Esophagus mucosa (tissue), 1 donor: ENCODE measurements at places on chromosomes 11 and 22.

GRCh38 chr11:27451244-27451965 lies 21.2 kb downstream of the LGR4 start:
- ATAC-seq, result peak; percentile 53

DNA sequence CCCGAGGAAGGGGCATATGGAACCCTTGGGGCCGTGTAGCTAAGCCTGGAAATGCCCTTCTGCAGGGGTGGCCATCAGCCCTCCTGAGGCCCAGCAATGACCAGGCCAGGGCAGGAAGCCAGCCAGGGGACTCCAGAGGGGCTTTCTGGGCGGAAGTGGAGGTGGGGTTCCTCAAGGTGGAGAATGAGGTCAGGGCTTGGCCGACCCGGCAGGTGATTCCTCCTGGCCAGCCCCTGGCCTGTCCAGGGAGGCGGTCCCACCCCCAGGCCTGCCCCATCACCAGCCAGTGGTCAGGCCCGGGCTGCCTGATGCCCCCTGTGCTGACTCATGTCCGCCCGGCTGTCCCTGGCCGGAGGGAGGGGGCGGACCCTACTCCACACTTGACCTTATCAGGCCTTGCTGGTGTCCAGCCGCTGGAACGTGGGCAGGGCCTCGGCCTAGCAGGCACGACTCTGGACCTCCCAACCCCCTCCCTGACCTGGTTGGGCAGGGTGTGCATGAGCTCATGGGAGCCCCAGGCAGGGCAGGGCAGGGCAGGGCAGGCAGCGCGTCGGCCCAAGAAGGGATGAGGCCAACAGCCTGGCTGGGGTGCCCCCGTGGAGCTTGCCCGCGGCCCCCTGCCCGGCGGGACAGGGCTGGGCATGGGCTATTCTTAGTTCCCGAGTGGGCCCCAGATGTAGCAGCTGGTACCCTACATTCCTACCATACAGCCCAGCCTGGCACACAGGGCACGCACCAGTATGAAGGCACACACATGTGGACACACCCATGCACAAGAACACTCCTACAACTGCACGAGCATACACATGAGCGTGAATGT lies 35.9 kb downstream of the RPL3 start:
- peak; percentile 89 for ATAC-seq

DNA sequence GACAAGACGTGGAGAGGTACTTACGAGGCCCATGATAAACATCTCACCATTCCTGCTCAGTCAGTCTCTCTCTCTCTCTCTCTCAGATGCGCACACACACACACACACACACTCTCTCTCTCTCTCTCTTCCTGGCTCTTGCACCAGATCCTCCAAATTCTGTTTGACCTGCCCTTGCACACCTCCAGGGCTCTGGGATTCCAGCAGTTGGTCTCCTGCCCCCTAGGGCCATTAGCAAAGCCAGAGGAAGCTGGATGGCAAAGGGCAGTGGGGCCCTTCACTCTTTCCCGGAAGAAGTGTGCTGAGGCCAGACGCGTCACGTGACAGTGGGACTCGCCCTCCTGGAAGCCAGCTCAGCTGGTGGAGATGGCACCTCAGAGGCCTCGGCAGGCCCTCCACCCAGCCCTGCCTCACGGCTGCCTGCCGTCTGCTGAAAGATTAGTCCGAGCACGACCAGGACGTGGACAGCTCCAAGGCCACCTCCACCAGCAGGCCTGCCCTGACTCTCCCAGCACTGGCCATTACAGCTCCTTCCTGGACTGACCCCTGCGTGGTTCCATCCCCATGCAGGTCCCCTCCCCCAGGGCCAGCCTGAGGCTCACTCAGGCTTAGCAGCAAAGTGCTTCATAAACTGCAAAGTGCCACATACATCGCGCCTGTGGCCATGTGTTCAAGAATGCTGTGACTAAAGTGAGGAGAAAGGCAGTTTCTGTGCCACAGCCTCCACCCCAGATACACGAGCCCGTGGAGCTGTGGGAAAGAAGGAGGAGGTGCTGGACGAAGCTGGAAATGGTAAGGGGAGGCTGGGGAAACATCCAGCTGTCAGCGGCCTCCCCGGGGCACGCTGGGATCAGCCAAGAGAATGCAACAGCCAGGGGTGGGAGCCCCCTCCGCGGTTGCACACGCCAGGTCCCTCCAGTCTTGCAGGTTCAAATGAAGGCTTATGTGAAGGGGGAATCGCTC lies 3.7 kb downstream of the PDGFB start:
- ATAC-seq, result peak; percentile 58

GRCh38 chr22:49871482-49871881 lies 17.8 kb downstream of the ZBED4 start:
- no peak for ATAC-seq

GRCh38 chr11:96620464-96621044 lies 230.7 kb downstream of the JRKL start:
- ATAC-seq, result no peak

DNA sequence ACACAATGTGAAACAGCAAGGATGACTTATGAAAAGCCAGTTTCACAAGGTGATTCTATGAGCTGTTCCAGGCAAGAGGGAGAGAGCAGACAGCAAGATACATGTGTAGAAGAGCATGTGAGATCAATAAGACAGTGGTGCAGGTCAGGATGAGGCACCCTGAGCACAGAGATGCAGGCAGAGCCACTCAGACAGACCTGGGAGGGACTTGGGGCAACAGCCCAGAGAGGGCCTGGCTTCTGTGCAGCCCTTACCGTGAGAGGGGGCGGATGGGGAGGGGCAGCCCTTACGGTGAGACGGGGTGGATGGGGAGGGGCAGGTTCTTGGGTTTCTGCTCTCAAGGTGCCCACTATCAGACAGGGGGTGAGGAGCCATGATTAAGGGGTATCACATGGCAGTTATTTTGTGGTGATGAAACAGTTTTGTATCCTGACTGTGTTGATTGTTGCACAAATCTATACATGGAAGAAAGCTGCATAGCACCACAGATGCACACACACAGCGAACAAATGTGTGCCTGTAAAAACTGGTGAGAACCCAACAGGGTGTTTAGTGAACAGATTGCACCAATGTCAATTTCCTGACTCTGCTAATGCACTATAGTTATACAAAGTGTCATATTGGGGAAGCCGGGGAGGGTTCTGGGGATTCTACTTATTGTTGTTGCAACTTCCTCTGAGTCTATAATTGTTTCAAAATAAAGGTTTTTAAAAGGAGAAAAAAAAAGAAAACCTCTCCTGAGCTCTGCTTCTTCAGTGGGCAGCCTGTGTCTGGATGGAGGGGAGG lies 5.2 kb upstream of the C22orf42 start:
- no peak for ATAC-seq

DNA sequence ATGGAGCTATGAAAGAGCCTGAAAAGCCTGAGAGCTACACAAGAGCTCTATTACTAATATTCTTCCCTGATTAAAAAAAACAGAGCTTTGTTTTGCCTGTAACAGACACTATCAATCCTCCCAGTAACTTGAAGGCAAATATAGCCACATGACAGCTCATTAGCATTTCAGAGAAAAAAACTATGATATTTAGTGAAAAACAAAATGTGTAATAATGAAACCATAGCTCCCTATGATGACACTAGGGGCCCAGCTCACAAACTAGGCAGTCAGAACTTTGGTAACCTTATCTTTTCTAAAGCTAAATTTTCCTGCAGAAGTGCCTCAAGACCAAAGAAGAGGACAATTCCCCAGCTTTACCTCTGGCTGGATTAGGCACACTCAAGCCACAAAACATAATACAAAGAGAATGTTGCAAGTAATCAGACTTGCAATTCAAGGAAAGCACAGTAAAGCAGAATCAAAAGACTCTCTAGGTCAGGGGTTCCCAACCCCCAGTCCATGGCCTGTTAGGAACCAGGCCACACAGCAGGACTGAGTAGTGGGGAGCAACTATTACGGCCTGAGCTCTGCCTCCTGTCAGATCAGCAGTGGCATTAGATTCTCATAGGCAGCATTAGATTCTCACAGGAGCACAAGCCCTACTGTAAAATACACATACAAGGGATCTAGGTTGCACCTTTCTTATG lies 53.3 kb downstream of the MRTFA start:
- ATAC-seq, result no peak

DNA sequence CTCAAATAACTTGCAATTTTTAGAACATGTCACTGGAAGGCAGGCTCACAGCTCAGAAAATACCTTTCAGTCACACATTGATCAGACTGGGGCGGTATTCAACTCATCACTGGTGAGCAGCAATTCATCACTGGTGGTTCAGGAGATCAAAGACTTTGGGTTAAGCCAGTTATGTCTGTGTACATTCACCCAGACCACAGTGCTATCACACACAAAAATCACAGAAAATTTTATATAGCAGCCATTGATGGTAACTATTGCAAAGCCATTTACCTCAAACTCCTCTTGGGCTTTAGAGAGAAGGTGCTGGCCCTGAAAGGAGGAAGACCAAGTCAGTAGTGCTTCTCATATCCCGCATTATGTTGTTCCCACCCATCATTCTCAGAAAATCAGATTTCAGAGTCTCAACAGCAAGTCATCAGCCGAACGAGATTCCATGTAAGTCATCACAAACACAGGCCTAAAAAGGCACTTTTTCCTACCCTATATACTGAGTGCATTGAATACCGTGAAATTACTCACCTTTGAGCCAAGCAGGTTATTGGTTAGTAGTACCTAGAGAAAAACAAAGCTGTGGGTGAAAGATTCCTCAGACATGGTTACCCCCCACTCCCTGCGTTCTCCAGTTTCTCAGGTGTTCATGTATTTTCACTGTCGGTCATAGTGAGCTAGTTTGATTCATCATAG lies 14.0 kb upstream of the WDR74 start:
- no peak for ATAC-seq

GRCh38 chr11:106132582-106133354 lies 55.3 kb downstream of the AASDHPPT start:
- no peak for ATAC-seq

GRCh38 chr11:46738887-46739286 lies 19.9 kb downstream of the F2 start:
- no peak for ATAC-seq

DNA sequence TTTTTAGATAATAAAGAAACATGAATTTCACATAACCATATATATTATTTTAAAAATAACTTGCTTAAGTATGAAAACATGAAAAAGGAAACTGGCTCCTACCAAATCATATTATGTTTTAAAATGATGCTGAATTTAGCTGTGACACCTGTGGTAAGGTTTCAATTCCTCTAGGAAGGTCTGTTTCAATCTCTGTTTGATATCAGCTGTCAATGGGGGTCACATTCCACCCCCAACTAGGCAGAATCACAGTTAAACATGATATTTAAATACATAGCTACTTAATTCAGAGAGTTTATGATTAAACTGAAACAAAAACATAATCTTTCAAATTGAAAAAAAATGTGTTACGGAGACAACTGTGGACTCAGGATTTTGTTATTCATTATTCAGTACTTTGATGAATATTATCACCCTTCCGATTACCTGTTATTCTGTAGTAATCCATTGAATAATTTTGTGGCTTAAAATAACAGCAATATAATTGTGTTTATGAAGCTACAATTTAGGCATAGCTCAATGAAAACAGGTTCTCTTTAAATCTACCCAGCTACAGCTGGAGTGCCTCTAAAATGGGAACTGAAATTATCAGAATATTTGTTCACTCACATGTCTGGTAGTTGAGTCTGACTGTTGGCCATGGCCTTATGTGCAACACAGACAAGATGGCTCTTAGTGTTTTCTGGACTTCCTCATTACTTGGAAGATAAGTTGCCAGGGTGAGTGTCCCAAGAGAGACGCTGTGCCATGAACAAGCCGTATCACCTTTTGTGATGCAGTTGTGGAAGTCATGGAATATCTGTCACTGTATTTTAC lies 244.6 kb upstream of the ANO3 start:
- ATAC-seq, result no peak

GRCh38 chr11:72250661-72251464 lies 6.9 kb upstream of the PHOX2A start:
- ATAC-seq, result no peak

DNA sequence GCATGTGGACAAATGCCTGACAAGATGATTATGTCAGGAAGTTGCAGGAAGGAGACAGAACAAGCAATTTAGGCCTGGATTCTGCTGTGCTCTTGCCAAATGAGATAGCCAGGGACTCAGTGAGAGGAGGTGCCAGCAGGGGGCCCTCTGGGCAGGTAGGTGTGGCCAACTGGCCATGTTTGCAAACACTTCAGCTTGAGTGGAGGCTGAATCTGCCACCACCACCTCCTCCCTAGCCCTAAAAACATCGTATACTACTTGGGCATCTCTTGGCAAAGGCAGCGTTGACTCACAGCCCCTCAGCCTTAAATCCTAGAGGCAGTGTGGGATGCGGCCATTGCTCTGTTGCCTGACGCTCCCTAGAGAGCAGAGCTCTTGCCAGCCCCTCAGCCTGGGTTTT lies 95.1 kb upstream of the PLET1 start:
- peak; percentile 65 for ATAC-seq

DNA sequence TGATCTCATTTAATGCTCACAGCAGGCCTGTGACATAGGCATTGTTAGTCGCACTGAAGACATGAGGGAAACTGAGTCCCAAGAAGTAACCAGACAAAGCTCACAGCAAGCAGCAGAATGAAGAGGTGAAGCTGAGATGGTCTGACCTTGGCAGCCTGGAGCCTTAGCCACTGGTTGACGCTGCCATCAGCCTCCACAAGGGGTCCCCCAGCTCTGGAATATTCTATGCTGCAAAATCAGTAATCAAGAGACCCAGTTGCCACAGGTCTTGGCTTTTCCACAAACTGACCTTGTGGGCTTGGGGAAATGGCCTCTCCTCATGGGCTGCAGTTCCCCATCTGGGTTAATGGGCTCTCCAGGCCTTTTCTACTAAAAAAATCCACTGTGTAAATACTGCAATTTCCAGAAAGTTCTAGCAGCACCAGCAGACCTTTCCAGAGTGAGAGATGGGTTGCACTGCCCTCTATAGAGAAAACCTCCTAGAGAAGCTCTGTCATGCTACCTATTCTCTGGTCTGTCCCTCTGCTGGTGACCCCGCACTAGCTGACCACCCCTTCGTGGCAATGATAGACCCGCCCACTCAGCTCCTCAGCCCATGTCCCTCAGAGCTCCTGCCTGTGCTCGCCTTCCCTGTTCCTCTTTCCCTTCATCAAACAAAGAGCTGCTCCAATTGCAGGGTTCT lies 22.6 kb upstream of the ISX start:
- no peak for ATAC-seq

GRCh38 chr22:50053861-50054260 lies 4.2 kb downstream of the TTLL8 start:
- no peak for ATAC-seq

- no peak for ATAC-seq
Measured at GRCh38 chr22:39173787-39174497, 21.5 kb upstream of the CBX7 start.

GRCh38 chr11:72436661-72437060 lies 2.3 kb upstream of the CLPB start:
- no peak for ATAC-seq

DNA sequence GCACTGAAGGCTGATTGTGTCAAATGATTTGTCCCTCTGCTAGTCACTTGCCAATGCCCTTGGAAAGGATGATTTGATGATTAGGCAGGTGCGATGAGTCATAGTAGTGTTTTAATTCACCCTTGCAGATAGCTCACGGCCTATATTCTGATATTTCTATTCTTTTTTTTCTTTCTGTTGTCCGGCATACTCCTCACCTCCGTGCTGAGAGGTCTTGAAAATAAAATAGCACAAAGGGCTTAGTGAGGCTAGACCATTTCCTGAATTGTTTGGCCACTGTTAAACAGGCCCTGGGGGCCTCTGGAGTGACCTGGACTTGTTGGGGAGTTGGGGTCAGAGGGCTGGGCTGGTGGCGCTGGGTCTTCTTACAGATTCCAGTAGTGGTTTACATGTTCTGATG lies 99.8 kb downstream of the ZBTB16 start:
- no peak for ATAC-seq
